ENCODE measurements at places on chromosomes 7 and 10.
A peak's percentile ranks its signal among the peaks of the same experiment; 100 is the strongest.

- peak; percentile 51 for DNase-seq
These were observed 51.3 kb upstream of the FRMD4A start for GRCh38 chr10:14382022-14382421.

GRCh38 chr10:128047991-128048818 lies 78.0 kb downstream of the MKI67 start:
- DNase-seq = no peak

- DNase-seq = no peak
These were observed 181.7 kb downstream of the ST7 start for GRCh38 chr7:117134889-117135552.

GRCh38 chr10:122515022-122515424 lies 45.5 kb upstream of the DMBT1 start:
- DNase-seq = no peak

DNA sequence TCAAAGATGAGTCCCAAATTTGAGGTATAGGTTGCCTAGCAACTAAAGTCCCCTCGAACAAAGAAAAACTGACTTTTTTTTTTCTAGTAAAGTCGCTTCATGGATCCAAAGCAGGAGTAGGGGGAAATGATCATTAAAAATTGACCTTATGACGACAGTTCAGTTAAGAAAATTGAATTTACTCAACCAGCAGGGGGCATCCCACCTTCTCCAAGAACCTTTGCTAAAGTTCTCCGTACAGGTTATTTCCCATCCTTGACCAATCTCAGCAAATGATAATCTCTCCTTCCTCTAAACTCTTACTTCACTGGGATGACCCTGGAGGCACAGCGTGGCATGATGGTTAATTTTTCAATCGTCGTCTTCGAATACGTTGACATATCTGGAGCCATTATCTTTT lies 228.3 kb downstream of the CALN1 start:
- DNase-seq = no peak

- DNase-seq = no peak
These were observed 6.5 kb downstream of the BTBD16 start for GRCh38 chr10:122277526-122278136.

- no peak for DNase-seq
These were observed 22.7 kb upstream of the SLC35B4 start for GRCh38 chr7:134339475-134339874.

- no peak for DNase-seq
These were observed 190.2 kb upstream of the HABP2 start for GRCh38 chr10:113362645-113363091.

Measured in CD8-positive, alpha-beta memory T cell (primary cell).